ENCODE measurements at places on chromosomes 2 and 18.

DNA sequence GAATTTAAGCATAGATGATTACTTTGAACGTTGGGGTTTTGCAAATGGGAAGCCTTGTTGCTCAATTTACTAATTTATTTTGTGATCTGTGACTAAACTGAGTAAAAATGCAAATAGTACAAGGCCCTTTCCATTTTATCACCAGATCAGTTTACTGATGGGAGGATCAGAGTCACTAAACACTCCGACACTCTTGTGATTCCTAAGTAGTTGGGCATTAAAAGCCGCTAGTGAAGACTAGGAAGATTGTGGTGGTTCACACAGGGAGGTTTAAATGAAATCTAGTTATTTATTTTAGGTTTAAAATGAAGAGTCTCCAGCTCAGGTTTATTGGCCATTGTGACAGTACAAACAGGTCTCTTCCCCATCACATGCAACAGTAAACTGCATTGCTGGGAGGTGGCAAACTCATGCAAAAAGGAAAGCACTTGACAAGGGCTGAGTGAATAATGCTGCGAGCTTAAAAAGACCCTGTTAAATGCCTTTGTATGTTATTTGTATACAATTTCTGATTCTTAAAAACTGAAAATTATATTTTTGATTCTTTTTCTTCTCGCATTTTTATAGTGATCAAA lies 394.8 kb upstream of the FANCL start:
- no peak for DNase-seq

- peak; percentile 25 for DNase-seq
These were observed 10.6 kb upstream of the HOXD4 start for GRCh38 chr2:176140513-176141317.

- no peak for DNase-seq
These were observed 29.1 kb downstream of the HPCAL1 start for GRCh38 chr2:10331702-10332401.

DNA sequence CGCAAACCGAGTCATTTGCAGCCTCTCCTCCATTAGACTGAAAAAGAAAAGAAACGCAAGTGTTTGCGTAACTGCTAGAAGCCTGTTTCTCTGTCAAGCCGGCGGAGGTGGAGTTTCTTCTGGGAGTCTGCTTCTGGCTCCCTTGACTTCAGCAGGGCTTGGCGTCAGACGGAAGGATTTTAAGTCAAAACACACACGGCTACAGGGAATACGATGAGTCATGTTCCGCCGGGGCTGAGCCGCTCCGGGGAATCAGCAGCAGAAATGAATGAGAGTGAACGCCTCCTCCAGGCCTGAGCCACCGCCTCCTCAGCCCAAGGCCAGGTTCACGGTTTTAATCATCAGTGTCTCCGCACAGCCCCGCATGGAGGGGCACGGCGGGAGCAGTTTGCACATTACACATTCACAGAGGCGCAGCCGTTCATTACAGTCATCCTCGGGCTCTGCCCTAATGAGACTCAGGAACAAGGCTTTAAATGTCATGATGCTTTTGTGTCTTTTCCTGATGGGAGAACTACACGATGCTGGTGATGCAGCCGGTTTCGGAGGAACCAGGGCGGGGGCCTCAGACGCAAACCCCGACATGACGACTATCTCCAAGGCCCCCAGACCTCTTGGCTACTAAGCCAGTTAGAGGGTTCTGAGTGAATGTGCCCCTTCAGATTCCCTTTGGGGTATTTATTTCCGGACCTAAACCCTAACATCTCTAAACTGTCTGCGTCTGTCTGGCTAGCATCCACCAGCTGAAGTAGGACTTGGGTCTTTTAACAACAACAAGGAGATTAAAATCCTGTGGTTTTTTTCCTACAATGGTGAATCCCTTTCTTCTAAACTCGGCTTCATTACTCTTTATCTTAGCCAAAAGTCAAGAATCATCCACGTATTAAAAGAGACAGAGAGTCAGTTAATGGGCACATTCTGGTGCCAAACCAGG lies 11.1 kb upstream of the SCG2 start:
- DNase-seq = no peak

DNA sequence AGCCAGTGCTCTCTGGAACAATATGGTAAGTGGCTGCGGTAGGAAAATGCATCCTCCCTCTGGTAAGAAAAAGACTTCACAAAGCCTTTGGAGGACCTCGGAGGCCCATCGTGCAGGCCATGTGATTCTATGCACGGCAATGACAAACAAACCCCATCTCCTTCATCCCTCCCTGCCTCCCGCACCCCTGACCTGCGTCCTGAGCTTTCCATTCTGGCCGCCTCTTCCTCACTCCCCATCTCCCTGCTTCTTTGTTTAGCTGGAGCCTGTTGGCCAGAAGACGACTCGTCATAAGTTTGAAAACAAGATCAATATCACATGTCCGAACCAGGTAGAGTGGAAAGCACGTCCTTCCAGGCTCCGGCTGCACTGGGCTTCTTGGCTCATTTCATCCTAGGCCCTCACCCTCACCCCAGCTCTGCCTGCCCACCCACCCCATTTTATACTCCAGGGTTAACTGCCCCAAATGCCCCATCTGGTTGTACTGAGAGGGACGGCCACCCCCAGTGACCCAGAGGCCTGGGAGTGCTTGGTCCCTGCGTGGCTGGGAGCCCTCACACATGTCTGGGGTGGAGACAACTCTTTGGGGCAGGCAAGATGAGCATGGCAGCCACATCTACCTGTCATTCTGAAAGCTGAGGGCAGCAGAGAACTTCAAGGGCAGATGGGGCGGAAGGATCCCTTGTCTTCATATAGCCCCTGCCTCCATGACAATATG lies 94.0 kb downstream of the PLB1 start:
- DNase-seq = no peak

GRCh38 chr18:32722279-32722678 lies 50.5 kb downstream of the KLHL14 start:
- no peak for DNase-seq

DNA sequence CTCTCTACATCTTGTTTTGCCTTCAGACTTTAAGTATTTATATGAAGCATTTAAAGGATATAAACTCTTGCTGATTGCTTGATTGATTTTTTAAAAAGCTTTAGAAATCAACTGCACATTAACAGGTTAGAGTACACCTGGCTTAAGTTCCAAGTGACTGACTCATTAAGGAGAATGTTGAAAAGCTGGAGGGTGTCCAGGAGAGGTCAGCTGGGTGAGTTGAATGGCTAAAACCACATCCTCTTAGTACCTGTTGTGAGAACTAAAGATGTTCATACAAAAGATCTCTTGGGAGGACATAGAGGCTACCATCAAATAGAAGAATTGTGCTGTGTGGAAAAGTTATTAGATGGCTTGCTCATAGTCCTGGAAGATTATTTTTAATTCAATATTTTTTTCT lies 206.8 kb downstream of the TXNL1 start:
- no peak for DNase-seq

DNA sequence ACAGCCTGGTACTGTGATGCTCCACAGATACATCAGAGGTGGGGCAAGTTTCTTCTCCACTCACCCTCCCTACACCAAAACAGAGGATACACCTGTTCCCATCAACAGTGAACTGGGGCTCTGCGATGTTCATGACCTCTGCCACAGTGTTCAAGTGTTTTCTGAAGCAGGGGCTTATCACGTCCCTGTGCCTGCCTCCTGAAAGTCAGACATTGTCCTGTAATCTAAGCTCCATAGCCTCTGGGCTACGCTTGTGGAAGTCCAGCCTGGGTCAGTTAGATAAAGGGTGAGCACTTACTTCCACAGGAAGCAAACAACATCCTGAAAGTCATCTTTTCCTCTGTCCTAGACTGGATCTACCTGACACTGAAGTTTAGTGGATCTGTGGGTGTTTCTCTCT lies 20.2 kb upstream of the MRO start:
- no peak for DNase-seq

GRCh38 chr18:48356151-48356745 lies 52.9 kb downstream of the ZBTB7C start:
- DNase-seq = no peak

- no peak for DNase-seq
These were observed 52.3 kb downstream of the HIBCH start for GRCh38 chr2:190267302-190267701.

DNA sequence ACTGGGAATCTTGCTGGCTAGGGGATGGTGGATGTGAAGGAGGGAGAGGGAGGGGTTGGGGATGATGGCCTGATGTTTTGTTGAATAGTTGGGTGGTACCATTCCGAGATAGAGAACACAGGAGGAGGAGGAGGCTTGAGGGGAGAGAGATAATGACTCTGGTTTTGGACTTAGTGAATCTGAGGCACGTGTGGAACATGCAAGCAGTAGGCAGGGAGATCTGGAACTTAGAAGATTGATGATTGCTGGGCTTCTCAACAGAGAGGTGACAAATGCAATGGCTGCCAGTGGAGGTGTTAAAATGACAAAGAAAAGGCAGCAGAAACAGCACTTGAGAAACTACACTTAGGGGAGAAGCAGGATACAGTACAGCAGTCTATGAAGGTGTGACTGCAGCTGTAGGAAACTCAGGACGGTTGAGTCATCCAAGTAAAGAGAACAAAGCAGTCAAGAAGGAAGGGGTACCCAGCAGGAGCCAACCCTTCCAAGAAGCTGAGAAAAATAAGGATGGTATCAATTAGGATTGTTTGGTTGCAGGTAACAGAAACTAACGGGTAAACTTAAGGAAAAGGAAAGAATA lies 221.4 kb upstream of the FBXO11 start:
- no peak for DNase-seq

DNA sequence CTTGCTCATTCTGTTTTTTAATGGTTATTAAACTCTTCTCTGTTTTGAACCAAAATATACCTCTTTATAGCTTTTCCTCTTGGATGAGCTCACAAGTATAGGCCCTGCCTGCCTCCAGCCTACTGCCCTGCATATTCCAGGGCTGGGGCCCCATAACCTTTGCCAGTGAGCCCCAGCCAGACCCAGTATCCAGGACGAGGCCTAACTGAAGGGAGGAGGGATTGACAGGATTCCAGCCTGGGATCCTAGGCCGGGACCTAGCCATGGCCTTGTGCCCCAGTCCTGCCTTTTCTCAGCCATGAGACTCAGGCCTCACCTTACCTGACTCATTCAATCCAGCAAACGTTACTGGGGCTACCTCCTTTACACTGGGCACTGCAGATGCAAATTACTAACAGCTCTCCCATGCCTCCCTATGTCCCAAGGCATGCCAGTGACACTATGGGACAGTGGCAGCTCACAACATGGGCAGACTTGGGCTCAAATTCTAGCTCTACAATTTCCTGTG lies 159.2 kb downstream of the DDX1 start:
- DNase-seq = no peak

- no peak for DNase-seq
These were observed 337.4 kb downstream of the PTPRM start for GRCh38 chr18:7904529-7904928.

GRCh38 chr2:206482123-206482522 lies 38.8 kb downstream of the ADAM23 start:
- DNase-seq = no peak

DNA sequence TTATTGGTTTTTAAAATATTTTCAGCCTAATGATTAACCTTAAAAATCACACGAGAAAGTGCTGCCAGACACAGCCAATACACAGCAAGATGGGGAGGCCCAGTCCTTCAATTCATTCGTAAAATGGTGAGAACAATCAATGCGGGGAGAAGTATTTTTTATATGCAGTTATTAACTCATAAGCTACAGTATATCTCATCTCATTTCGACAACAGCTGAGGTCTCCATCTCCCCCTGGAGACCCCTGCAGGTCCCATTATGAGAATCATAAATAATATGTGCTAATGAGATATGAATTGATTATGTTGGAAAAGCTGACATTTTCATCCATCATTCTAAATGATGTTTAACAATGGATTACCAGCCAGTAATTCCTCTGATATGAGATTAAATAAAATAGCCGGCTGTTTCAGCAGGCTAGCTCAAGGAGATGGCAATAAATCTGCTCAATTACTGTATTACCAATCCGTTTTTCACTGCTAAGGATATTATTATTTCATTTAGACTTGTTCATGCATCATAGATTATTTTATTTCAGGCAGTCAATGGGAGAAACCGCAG lies 535.8 kb downstream of the GALR1 start:
- no peak for DNase-seq

GRCh38 chr2:110770959-110771431 lies 38.6 kb downstream of the ACOXL start:
- no peak for DNase-seq

DNA sequence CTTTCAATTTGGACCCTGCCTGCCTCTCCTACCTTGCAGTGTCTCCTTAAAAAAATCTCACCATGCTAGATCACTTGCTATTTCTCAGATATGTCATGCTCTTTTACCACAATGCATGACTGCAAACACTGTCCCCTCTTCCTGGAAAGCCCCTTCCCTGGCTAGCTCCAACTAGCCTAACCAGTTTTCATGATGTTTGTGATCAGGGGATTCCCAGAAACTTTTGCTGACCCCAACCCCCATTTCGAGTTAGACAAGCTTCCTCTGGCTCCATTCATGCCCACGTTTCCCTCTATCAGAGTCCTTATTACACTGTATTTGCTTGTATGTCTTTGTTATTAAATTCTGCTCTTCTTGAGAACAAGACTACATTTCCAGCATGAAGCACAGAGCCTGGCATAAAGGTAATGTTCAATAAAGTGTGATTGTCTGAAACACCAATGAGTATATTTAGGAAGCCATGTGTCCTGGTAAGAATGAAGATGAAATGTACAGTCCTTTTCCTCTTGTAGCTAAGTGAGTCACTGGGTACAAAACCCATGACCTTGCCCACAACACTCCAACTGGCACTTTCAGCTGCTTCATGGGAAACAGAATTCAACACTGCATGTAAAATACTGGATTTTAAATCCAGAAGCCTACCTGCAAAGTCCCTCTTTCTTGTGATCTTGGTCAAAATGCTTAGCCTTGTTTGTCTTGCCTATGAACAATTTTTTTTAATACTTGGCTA lies 62.0 kb upstream of the ATL2 start:
- no peak for DNase-seq

GRCh38 chr2:165008730-165009315 lies 53.5 kb upstream of the SLC38A11 start:
- DNase-seq = no peak

DNA sequence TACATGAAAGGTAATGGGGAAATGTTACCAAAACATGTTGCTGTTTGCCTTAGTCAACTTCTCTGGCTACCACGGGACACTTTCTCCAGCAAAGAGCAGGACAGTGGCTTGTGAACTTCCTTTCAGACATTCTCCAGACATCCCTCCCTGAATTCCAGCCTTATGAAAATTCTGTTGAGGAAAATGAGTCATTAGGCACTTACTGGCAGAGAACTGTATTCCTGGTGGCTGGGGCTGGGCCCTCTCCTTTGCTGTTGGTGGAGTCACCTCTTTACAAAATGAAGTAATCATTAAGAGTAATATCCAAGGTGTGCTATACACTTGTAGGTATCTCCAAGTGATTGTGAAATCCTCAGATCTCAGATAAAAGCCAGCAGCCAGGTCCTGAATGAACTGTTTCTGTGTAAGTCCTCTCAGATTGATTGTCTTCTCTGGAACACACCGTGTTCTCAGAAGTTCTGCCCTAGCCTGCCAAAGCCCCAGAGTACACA lies 1.3 kb upstream of the FAP start:
- no peak for DNase-seq

GRCh38 chr2:44623622-44624351 lies 262.0 kb downstream of the CAMKMT start:
- no peak for DNase-seq

- no peak for DNase-seq
These were observed 128.1 kb upstream of the MSTN start for GRCh38 chr2:190190507-190191162.

Measured in stimulated activated CD8-positive, alpha-beta memory T cell treated with anti-CD3 and anti-CD28 coated beads, Interleukin-7, amount 100 ng/mL, for 1 hour (primary cell).